Caki2 (cell line): ENCODE measurements at places on chromosomes 11 and 22. TPM values are rescaled to one million over a fixed set of nuclear protein-coding genes. Genes with fewer than 3 reads are reported as not detected.

DNA sequence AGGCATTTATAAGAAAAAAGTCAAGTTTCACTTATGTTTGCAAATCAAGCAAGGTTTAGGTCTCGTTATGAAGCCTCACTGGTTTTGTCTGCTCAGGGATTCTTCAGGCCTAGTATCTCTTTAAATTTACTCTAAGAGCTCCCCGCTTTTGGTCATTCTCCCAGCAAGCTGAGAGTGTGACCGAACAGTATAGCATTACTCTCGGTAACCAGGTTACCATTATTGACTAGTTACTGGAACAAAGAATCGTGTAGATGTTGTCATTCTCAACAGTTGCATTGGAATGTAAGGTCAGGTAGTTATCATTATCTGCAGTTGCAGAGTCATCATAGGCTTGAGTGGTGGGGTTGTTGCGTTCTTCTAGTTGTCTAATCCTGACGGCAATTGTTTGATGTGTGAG is 9.8 kb upstream of the USP2 start:
- no peak for DNase-seq

- peak; percentile 40 for DNase-seq
These were observed 1.6 kb upstream of the BCR start for GRCh38 chr22:23178512-23179254.

GRCh38 chr11:8863838-8864237 is 47.2 kb upstream of the AKIP1 start:
- DNase-seq, result peak; percentile 41

Gene CASP5
- total RNA-seq, result not detected in 2 replicates

Gene MAJIN
- 0.38 TPM in 1 of 2 replicates, not detected in the other for total RNA-seq

DNA sequence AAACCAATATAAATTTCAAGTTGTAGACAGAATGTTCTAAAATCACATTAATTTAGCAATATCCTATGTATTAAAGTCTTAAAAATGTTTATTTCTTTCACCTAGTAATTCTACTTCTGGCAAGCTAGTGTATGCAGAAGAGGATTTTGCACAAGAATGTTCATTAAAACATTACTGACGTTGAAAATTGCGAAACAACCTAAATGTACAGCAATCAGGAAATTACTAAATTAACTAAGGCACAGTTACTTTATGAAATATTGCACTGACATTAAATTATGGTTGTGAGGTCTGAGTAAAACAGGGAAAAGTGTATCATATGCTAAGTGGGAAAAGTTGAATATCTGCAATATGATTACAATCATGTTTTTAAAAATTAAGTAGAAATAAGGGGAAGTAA is 4.1 kb downstream of the SLC36A4 start:
- no peak for DNase-seq

- no peak for DNase-seq
These were observed 348.4 kb upstream of the NARS2 start for GRCh38 chr11:78922859-78923625.

DNA sequence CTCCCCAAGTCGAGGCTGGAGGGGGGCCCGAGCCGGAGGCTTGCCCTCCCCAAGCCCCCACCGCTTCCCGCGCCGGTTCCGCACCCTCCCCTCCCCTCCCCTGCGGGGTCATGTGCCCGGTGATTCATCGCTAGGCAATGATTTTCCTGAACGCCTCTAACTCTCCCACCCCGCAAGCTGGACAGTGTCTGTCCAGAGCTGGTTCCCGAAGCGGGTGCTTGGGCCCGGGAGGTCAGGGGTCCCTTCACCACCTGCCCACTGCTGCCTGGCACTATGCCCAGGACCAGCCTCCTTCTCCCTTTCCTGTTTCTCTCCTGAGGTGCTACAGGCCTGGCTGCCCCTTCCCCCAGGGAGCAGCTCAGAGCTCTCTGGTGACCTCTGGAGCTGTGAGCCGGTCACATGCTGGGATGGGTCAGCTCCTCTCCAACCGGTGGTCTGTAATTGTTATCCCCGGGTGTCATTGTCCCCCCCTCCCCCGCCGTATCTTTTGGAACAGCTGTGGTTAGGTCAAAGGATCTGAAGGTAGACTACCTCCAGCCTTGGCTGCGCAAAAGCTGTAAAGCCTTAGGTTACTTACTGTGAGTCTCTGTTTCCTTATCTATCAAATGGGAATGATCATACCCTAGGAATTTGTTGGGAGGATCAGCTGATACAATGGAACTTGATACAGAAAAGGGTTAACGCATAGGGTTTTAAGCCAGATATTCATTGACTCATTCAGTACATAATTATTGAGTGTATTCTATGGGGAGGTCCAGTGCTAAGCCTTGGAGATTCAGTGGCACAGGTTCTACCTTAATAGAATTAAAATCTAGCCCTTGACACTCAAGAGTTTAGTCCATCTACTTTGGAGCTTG is 753 bp downstream of the STX3 start:
- DNase-seq, result peak; percentile 88

GRCh38 chr11:72330131-72330727 is 86.3 kb upstream of the PHOX2A start:
- no peak for DNase-seq

Gene OR8G1
- total RNA-seq, result not detected in 2 replicates

Gene DMC1
- 2.5 and 19.8 TPM in 2 replicates for total RNA-seq

Gene LGALS12
- total RNA-seq, result not detected in 2 replicates

GRCh38 chr11:123194337-123195187 is 486 bp downstream of the CLMP start:
- DNase-seq, result no peak

- DNase-seq, result no peak
These were observed 53.0 kb downstream of the DDI1 start for GRCh38 chr11:104089481-104089880.

Gene BTG4
- not detected in 2 replicates for total RNA-seq

Gene IMMP1L
- 18.6 and 33.9 TPM in 2 replicates for total RNA-seq
